ENCODE measurements at places on chromosomes 6 and 20.

DNA sequence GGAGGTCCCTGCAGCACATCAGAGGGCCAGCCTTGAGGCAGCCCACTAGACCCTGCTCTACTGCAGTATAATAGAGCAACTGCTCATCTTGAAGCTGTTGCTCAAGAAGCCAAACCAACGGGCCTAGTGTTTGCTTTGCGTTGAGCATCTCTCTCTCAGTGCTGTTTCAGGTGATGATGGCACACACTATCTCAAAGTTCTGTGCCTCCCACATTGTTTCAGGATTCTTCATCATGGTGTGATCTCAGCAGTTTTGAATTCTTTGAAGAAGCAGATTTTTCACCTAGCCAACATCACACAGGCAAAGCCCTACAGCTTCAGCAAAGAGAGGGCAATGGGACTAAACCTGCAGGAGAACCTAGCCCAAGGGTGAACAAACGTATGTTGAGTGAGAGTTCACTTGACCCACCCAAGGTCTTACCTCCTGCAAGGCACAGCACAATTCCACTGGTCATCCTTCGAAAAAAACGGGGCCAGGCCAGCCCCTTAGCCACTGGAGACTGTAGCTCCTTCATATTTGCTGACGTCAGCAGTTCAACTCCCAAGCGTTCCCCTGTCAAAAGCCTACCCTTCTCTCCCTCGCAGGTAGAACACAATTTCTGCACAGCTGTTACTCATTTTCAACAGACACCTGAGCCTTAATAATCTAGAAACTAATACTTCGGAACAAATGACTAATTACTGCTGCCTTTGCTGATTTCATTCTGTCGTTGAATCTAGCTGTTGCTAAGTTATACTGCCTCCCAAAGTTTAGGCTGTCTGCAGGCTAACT, 15.8 kb downstream of the MYB start:
- no peak for DNase-seq

- DNase-seq = no peak
These were observed 420.1 kb upstream of the SLC35B3 start for GRCh38 chr6:8855411-8855810.

DNA sequence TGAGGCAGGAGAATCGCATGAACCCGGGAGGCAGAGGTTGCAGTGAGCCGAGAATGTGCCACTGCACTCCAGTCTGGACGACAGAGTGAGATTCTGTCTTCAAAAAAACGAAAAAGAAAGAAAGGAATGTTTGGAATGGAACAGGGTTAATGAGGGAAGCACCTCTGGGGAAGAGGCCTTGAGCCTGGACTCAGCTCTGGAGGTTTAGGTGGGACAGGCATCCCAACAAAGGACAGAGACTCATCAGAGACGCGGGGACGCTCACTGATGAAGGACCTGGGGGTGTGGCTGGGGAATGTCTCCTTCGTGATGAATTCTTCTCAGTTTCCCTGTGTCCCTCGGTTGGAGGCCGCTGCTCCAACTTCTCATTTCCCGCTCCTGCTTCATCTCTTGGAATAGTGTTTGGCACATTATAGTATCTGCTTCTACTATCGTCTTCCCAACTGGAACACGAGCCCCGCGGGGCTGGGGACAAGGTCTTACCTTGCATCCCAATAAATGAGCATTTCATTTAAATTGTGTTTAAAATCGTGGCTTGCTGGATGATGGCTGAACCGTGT, 27.6 kb downstream of the KIF25 start:
- no peak for DNase-seq

DNA sequence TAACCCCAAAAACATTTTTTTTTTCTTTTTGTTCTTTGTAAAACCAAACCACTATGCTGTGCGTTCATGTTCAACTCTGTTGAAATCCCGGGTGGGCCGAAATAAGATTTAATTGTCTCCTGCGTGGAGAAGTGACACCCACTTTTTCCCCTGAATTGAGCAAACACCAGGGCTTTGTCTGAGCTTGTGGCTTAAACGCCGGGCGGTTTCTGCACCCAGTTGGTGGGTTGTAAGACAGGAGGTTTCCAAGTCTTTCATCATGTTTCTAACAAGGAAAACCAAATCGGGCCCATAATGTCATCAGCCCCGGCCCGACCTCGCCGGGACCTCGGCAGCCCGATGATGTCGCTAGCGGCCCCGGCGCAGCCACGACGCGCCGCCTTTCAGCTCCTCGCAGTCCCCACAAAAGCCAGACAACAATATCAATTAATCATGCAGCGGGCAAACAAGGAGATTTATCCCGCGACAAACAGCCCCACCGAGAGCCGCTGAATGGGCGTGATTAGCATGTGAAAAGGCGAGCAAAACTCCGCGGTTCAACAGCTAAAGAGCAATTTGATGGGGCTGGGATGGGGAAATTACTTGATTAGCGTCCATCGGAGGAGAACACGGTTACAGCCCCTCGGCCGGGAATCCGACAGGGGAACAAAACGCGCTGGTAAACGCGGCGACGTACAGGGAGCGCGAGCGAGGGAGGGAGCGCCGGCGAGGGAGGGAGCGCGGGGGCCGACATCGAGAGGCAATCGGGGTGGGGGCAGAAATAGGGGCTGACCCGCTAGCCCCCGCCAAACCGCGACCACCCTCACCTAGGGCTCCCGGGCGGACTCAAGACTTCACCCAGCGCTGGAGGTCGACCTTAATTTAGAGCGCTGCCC, 5.3 kb downstream of the LINC00237 start:
- DNase-seq = no peak

- DNase-seq = no peak
These were observed 25.0 kb upstream of the TBC1D22B start for GRCh38 chr6:37232430-37233017.

DNA sequence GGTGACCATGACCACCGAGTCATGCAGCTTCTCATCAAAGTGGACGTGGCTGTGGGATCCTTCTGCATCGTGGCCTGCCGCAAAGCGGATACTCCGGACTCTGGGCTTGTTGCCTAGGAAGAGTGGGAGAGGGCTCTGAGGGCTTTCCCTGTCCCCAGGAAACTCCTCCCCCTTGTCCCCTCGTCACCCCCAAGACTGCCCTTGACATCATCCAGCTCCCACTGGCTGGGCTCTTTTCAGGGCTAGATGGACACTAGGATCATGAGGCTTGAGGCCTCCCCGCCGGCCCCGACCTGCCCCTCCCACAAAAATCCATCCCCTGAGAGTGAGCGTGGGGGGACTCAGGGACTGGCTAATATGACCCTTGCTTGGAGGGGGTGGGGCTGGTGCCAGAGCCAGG, 9.0 kb downstream of the ADISSP start:
- DNase-seq = no peak

DNA sequence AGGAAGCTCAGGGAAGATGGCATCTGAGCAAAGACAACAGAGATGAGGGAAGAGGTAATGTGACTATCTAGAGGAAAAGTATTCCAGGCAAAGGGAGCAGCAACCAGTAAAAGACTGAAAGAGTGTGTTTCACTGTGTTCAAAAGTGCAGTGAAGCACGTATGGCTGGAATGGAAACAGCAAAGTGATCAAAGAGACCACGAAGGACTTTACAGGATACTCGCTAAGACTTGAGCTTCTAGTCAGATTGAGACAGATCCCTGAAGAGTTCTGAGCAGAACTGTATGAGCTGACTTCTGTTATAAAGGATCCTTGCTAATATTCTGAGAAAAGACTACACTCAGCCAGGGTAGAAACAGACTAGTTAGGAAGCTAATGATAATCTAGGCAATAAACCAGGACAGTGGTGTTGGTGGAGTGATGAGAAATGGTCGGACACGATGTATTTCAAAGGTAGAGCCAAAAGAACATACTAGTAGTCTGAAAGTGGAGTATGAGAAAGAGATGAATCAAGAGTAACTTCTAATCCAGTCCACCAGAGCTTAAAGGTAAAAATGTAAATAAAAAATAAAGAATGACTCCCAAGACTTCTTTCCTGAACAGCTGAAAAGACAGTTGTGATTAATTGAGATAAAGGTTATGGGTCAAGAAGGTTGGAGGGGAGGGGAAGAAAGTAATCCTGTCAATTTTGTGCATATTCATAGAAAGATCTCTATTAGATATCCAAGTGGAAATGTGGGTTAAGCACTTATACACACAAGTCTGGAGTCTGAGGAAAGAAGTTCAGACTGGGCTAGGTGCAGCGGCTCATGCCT, 14.2 kb downstream of the SEC63 start:
- no peak for DNase-seq

DNA sequence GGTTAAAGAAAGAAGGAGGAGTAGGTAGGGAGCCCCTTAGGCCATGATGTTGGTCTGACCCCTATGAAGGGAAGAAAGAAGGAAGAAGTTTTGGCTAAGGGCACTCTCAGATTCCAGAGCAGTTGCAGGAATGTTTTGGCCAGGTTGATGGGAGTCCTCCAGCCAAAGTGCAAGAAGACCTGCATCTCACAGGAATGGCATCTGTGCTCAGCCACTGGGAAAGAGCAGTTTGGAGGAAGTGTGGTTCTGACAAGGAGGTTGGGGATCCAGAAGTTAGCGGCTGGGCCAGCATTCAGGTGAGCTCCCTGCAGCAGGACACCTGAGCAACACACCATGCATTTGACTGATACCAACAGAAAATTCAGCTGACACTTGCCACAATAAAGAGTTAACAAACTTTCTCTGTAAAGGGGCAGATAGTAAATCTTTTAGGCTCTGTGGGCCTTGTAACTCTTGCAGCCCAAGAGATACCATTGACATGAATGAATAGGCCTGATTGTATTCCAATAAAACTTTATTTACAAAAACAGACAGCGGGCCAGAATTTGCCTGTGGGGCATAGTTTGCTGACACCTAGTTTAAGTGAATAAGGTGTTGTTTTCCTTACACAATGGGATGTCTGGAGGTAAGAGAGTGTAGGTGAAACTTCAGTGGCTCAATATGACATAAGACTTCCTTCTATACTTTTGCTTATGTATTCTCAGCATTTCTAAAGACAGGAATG, 71.0 kb downstream of the EDN1 start:
- DNase-seq = no peak

DNA sequence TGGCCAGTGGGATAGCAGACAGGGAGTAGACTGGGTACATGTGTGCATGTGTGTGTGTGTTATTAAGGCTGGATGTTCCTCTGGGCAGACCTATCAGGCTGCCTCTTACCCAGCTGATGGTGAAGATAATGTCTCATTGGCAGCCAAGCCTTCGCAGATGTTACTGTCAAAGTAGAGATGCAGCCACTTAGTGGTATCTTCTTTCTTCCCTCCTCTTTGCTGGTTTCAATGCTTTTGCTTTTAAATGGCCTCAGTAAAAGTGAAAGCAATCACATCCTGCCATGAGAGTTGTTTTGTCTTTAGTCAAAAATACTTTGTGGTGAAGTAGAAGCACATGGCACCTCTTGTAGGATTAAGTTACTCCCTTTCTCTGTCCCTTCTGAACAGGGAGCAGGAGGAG, 57.5 kb downstream of the SNRNP48 start:
- DNase-seq = no peak

- DNase-seq = no peak
These were observed 170.3 kb downstream of the CD109 start for GRCh38 chr6:73866305-73866704.

- DNase-seq = no peak
These were observed 370.9 kb downstream of the COL12A1 start for GRCh38 chr6:74834967-74835366.

Measured in NCI-H1048 (cell line).